ENCODE measurements at places on chromosomes 5 and 9. TPM values are rescaled to one million over a fixed set of nuclear protein-coding genes. Genes with fewer than 3 reads are reported as not detected.

The SCGB3A1 gene
- total RNA-seq = 7.1 TPM

The TMC1 gene
- not detected for total RNA-seq

The SLIT3 gene
- total RNA-seq = not detected

The CD74 gene
- 341 TPM for total RNA-seq

The PCDHA13 gene
- total RNA-seq = not detected

The CTNNA1 gene
- total RNA-seq = 24.2 TPM

The RALGPS1 gene
- total RNA-seq = 4.8 TPM

The TEK gene
- not detected for total RNA-seq

The ASS1 gene
- total RNA-seq = 4.1 TPM

The CCDC69 gene
- total RNA-seq = 108 TPM

The CCDC171 gene
- 2.7 TPM for total RNA-seq

The PCDHGA5 gene
- 0.30 TPM for total RNA-seq

The ARID3C gene
- not detected for total RNA-seq

The TLX3 gene
- not detected for total RNA-seq

The TXNDC8 gene
- total RNA-seq = not detected

The FCN1 gene
- total RNA-seq = 2.6 TPM

The GPR21 gene
- 0.40 TPM for total RNA-seq

The PCDHGA3 gene
- total RNA-seq = 0.14 TPM

The IQGAP2 gene
- 74.9 TPM for total RNA-seq

The OR1Q1 gene
- total RNA-seq = not detected

The ANKRD31 gene
- 0.51 TPM for total RNA-seq

The ACOT12 gene
- not detected for total RNA-seq

The PARP8 gene
- total RNA-seq = 159 TPM

The MSMP gene
- not detected for total RNA-seq

The CSNK1A1 gene
- 191 TPM for total RNA-seq

The ZNF366 gene
- total RNA-seq = not detected

The CCL27 gene
- total RNA-seq = not detected

The CCL28 gene
- 18.0 TPM for total RNA-seq

The PLAC8L1 gene
- not detected for total RNA-seq

The ATP10B gene
- total RNA-seq = not detected

The MPDZ gene
- not detected for total RNA-seq

The DAB2 gene
- 2.9 TPM for total RNA-seq

The ETF1 gene
- total RNA-seq = 68.1 TPM

The BTNL8 gene
- not detected for total RNA-seq

The FOXD4L4 gene
- 0.28 TPM for total RNA-seq

The CDC23 gene
- 34.4 TPM for total RNA-seq

The CDKN2B gene
- 1.4 TPM for total RNA-seq

Measured in activated naive CD8-positive, alpha-beta T cell treated with anti-CD3 and anti-CD28 coated beads, Interleukin-2, amount 10 ng/mL, durations not matched to agents 7 days and 5 days (primary cell).